Adipocyte (in vitro differentiated cells): ENCODE measurements at places on chromosomes 11 and 22.
A peak's percentile ranks its signal among the peaks of the same experiment; 100 is the strongest.

DNA sequence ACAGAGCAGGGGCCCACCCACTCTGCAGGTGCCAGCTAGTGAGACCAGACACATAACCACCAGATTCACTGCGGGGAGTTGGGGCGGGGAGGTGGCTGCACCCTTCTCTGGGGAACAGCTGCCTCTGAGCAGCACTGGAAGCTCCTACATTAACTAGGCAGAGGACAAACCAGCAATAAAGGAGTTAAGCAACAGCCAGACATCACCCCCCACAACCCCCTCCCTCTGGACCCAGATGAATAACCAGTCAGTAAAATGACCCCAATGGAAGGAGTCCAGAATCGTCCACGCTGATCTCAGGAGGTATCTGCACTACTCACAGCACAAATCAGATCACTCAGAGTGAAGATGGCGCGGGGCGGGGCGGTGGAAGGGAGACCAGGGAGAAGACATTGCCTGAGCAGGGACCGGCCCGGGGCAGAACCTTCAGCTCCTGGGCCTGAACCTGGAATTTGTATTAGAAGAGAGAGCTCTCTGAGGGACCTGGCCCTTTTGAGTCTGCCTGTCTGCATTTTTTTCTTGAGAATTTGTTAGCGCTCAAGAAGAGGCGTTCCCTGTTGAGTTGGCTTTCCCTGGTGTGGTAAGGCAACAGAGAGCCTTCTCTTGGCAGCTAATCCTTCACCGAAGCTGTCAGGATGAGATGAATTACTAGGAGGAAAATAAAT is 125.5 kb upstream of the NCAM1 start:
- DNase-seq = no peak

DNA sequence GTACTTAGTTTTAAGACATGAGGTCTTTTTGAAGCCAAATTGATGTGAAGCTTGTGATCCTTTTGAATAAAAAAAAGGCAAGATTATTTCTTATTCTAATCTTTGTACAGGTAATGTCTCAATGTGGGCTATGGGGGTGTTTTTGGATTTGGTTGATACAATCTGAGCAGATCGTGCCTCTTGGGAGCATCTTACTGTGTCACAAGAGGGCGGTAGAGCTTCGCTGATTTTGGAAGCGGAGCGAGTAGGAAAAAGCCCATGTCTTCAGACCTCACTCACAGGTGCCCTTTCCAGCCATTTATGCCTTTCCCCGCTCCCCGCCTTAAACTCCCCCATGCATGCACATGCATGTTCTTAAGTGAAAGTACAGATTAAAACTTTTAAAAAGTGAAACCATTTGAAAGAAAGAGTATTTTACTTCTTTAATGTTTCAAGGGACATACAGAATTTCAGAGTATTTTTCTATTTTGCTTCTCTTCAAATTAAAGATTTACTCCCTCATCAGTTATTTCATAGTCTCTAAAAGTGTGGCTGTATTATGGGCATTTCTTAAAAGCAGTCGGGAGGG is 18.8 kb downstream of the DDX25 start:
- peak; percentile 93 for DNase-seq

- DNase-seq = peak; percentile 78
These were observed 85.9 kb downstream of the SBF2 start for GRCh38 chr11:10208131-10208575.

GRCh38 chr11:73426219-73426850 is 50.1 kb downstream of the RELT start:
- DNase-seq = peak; percentile 33

DNA sequence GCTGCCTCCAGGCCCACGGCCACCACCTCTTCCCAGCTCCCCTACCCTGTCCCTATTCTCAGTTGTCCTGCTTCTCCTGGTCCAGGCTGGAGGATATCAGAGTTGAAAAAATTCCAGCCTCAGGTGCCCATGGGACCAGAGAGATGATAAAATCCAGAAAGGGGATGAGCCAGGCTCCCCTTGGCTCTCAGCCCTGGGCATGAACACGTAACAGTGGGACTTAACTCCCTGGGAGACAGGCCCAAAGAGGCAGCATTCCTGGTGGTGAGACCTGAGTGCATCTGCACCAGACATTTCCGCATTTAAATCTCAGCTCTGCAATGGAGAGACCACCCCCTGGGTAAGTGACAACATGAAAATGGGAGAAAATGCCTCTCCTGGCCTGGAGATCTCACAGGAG is 10.4 kb upstream of the SLC39A13 start:
- no peak for DNase-seq

- no peak for DNase-seq
These were observed 365.5 kb downstream of the SHANK2 start for GRCh38 chr11:70886676-70887541.

- DNase-seq = no peak
These were observed 134.1 kb downstream of the GRIK4 start for GRCh38 chr11:120645639-120646038.

DNA sequence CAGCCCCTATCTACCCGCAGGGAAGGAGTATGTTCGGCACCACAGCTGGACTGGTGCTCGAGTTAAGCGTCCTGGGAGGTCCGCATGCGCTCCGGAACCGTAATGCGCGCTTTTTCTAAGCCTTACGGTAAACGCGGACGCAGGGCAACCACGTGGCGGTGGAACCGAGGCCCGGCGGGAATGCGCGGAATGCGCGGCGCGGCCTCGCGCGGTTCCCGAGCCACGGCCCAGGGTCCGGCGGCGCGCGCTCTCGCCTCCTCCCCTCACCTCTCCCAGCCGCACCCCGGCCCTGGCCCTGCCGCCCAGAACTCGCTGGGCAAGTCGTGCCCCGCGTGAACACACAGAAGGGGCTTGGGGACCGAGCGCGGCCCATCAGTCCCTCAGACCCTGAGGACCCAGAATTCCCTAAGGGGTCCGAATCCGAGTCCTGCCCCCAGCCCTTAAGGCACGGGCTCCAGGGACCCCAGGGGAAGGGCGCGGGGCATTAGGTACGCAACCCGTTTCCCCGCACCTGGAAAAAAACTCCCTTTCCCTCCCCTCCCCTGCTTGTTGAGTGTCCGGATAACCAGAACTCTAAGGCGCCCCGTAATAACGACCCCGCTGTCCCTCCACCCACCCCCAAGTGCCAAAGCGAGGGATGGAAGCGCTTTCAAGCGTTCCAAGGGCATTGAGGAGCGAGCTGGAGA is 4.3 kb upstream of the CCND1 start:
- peak; percentile 94 for DNase-seq

DNA sequence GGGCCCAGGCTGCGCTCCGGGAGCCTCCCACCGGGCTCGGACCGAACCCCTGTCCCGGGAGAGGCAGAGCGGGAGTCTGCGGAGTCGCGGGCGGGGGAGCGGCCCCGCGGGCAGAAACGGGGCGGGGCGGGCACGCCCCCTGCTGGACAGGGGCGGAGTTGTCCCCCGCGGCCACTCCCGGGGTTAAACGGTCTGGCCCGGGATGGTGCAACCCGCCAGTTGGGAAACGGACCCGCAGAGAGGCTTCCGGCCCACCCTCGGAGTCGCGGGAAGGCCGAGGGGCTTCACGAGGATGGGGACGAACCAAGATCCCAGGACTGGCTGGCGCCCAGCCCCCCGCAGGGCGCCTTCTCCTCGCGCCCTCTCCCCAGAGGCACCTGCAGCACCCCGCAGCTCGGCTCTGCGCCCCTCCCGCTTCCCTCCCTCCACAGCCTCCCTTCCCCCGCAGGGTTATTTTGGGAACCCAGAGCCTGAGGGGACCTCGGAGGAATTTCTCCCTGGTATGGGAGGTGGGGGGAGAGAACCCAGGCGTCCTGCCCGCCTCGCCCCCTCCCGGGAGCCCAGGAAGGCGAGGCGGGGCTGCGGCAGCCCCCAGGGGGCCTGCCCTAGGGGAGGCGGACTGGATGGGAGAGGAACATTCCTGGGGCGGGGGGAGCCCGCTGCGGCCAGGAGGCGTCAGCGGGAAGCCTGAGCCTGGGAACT is 902 bp downstream of the RASGRP2 start:
- peak; percentile 78 for DNase-seq

DNA sequence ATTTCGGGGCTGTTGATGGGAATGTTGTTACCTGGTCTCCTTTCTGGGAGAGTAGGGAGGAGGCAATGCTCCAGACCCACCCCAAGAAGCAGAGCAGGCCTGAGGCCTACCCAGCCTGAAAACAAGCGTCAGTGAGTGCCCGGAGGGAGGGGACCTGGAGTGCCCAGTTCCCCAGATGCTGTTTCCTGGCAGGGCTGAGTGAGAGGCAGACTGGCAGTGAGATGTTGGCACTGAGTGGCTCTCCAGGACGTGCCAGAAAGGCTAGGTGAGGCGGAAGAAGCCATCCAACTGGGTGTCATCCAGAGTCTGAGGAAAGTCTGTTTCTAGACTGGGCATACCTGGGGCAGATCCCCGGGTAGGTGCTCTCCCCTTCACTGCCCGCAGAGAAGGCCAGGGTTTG is 1.3 kb downstream of the POU2F3 start:
- no peak for DNase-seq

DNA sequence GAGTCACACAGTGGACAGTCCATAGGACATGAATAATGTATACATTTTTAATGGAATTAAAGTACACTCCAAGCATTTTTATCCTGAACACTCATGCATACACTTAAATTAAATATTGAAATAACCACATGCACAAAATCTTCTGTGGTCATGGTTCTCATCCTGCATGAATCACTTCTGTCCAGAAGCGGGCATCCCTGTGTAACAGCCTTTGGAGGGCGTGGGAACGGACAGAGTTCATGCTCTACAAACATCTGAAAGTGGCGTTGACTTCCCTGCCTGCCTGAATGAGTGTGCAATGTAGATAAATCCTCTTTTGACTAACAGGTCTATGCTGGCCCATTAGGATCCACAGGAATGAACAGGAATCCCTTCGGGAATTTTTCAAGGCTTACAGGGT is 780.2 kb downstream of the BRD1 start:
- no peak for DNase-seq

DNA sequence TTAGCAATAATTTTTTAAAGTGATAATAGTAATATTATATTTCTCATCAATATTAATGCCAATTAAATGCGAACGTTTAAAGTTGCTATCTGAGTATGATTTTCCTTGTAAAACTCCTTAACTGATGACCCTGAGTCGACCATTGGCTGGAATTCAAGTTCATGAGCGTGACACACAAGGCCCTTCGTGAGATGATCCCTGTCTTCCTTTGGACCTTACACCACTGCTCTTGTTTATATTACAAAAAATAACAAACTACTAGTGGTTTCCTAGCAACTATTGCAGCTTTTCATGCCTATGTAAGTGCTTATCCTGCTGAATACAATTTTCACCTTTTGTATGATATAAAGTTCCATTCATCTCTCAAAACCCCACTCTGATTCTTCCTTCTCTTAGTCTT is 752.9 kb downstream of the CNTN5 start:
- peak; percentile 13 for DNase-seq

- peak; percentile 14 for DNase-seq
These were observed 507.1 kb upstream of the CCDC90B start for GRCh38 chr11:83793310-83793709.

DNA sequence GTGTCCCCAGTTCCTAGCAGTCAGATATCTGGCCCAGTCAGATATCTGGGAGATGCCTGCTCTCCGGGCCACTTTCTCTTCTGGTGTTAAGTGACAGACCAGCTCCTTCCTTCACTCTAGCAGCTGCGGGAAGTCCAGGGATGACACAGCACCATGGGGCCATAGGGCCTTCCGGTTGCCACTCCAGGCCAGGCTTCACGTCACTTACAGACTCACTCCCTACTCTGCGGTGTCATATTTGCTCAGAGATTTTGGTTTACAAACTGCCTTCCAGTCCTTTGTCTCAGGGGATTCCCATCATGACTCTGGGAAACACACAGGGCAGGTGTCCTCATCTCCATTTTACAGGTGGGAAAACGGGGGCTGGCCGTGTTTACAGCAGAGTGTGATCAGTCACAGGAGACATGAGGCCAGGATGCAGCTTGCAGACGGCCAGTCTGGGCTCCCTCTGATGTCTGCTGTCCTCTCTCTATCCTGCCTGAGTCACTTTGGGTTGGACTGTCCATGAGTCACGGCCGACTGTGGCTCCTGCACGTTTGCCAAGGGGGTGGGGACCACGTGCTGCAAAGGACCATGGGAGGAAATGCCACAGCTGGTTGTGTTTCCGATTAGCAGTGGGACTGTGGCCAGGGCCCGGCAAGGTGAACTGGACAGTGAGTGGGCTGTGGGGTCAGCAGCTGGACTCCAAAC is 8.2 kb upstream of the TBC1D22A start:
- DNase-seq = peak; percentile 96

GRCh38 chr11:123413636-123414035 is 16.4 kb upstream of the GRAMD1B start:
- no peak for DNase-seq

DNA sequence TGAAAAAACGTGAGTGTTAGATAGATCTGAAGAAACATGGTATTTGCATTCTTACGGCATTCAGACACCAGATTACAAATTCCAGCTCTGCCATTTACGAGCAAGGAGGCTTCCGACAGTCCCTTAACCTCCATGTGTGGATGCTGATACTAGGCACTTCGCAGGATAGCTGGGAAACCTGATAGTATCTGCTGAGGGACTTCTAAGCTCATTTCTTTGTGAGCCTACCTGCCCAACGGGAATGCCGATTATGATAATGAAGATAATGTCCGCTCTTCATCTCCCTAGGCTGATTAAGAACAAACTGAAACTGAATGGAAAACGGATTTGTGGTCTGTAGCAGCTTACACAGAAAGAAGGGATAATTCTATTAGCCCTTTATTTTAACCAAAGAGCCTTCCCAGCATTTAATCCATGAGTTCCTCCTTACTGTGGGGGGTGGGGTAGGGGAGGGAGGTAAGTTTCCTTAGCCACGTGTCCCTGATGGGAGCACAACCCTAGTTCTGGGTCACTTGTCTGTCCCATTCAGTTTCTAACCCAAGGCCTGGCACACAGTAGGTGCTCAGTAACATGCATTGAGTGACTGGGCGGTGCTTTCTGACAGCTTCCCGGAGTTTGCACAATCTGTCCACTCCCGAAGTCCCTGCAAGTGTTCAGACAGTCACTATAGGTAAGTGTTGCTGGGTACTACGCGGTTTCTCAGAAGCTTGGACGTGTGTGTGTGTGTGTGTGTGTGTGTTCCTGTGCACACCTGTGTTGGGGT is 39.2 kb downstream of the CD6 start:
- no peak for DNase-seq

GRCh38 chr11:110032957-110033570 is 60.1 kb upstream of the ZC3H12C start:
- DNase-seq = no peak

DNA sequence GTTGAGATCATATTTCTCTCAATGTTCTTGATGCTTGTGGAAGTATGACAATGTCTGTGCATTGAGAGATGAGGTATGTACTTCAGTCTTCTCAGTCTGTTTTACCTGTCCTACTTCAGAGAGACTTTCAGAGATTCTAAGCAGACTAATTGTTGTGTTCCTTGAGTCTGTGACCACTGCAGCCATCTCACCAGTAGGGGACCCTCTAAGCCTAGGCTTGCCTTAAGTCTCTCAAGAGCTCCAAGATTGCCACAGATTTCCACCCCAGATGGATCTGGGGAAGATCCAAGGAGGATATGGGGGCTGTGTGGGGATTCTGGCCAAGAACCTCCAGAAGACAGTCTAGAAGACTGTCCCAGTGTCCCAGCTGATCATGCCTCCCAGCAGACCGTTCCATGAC is 179.9 kb upstream of the PLET1 start:
- no peak for DNase-seq

- DNase-seq = no peak
These were observed 65.3 kb upstream of the LINC01488 start for GRCh38 chr11:69416143-69416515.

- peak; percentile 5 for DNase-seq
These were observed 25.9 kb downstream of the ALG9 start for GRCh38 chr11:111845276-111846028.

GRCh38 chr11:57493507-57494503 is 21.7 kb downstream of the SLC43A1 start:
- DNase-seq = peak; percentile 62

GRCh38 chr11:129612447-129612961 is 203.1 kb upstream of the TMEM45B start:
- no peak for DNase-seq

- DNase-seq = no peak
These were observed 4.3 kb downstream of the ZFTA start for GRCh38 chr11:63764340-63764678.
